NCI-H1417 treated with DMSO at 0.1 percent for 48 hours (cell line): ENCODE measurements at places on chromosomes 5 and 9.

- peak; percentile 70 for DNase-seq
Observed at GRCh38 chr9:136526625-136527066, 19.2 kb downstream of the NOTCH1 start.

DNA sequence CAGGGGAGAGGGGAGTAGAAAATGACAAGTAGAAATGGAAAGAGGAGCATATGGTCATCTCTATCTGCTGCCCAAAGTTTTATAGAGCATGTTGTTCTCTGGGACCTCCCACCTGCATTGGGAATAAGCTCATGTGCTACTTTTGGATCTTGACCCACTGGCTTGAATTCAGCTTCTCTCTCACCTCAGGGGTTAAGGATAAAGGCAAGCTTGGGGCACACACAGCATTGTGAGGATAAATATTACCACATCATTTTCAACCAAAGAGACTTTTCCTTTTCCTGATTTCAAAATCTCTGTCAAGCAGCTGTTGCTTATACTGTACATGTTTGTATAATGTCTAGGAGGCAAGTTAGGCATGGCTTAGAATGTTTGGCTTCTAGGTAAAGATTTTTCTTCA lies 16.6 kb downstream of the ATP10B start:
- DNase-seq = no peak

GRCh38 chr9:129886226-129887174 lies 51.2 kb downstream of the USP20 start:
- no peak for DNase-seq

DNA sequence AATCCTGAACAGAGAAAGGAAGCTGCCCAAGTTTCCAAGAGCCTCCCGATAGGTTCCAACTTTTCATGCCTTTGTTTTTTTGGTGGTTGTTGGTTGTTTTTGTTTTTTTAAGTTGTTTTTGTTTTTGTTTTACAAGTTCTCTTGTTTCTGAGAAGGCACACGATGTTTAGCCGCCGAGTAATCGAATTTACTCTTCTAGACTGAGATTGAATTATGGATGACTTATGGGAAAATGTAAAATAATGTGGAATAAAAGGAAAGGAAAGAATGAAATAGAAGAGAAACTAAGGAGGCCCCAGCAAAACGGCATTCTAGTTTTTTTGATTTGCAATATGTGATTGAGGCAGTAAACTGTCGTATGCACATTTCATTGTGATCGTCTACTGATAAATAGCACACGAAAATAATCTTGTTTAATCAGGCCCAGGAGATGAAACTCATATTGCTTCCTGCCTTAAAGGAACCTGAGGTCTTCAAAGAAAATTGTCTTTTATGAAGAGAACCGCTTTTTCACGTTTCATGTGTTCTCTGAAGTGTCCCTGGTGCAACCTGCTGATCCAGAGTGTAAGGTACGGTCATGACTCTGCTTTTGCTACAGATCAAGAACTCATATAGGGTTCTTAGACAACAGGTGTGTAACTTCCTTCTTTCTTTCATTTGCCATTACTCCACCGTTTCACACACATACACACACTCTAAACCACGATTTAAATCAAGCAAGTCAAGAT lies 1.3 kb upstream of the GNAQ start:
- no peak for DNase-seq

GRCh38 chr5:74978345-74978744 lies 74.0 kb downstream of the GCNT4 start:
- no peak for DNase-seq
